NCI-H446 treated with DMSO at 0.1 percent for 48 hours (cell line): ENCODE measurements at places on chromosomes 5 and 9.
A peak's percentile ranks its signal among the peaks of the same experiment; 100 is the strongest.

DNA sequence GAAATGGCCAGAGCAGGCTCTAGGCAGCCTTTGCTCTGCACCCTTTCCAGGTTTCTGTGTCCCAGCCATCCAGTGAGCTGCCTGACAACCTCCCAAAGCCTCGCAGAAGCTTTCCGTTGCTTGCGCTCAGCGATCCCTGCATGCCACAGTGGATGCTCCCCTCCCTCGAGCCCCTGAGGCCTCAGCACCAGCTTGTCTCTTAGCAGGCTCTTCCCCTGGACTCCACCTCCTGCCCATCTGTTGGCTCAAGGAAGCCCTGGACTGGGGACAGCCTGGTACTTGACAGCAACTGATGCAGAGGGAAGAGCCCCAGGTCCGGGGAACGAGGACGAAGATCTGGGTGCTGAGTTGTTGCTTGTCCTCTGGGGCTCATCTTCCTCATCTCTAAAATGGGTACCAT, 23.2 kb downstream of the TSPAN17 start:
- no peak for DNase-seq

DNA sequence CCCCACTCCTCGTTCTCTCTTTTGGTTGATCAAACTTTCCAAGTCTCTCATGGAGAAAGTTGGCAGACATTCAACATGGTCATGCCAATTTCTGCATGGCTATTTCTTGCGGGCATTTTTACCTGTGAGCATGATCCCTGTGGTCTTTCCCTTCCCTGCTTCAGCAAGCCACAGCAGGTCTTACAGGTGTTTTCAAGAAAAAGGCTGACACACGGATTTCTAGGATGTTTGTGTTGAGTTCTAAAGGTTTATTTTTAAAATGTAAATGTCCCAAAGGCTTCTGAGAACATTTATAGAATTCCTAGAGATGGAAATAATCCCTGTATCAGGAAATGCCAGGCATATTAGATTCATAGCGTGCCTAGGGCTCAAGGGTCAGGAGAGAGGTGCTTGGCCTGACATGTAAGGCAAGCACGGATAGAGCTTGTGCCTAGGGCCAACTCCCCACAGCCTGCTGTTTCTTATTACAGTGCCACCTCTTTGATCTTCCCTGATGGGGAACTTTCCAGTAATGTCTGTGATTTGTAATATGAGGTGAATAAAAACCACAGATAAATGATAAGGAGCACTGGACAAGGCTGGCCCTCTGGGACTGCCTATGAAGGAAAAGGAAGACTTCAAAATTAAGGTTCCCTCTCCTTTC, 79.8 kb downstream of the MUSK start:
- DNase-seq: no peak

DNA sequence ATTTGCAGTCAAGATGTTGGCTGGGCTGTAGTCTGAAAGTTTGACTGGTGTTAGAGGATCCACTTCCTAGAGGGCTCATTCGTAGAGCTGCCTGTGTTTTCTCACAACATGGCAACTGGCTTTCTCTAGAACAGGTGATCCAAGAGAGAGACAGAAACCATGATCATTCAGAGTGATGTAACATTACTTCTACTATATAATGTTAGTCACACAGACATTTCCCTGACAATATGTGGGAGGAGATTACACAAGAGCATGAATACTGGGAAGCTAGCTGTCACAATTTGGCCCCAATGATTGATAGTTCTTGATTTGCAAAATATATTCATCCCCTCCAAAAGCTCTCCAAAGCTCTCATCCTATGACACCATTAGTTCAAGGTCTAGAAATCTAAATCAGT, 10.9 kb upstream of the TMEM161B start:
- DNase-seq: no peak

DNA sequence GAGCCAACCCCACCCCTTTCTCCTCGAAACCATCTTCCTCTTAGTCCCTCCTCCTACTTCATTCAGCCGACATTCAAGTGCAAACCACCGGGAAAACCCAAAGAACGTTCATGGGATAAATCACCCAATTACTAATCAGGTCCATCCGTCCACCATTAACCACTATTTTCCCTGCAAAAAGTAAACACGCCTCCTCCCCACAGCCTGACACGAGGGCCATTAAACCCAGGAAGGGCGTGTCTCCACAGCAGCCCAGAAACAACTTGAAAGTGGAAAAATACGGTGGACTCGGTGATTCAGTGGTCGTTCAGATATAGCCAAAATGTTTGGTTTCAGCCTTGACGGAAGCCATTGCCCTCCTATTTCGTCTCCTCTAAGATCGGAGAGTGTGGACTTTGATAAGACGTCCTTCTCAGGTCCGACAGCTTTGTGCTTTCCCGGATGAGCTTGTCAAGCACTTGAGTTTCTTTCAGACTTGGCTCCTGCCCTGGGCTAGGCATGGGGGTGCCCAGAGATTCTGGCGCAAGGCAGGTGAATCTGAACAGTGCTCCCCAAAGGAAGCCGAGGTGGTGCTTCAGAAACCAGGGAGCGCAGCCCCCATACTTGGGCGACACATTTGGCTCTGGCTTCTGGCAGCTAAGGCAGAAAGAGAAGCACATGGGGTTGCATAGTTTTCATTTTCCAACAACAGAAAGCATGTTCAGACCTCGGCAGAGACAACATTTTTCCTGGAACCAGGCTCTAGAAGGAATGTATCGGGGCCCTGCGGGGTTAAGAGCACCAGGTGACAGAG, 56.6 kb downstream of the SMIM23 start:
- DNase-seq: no peak

DNA sequence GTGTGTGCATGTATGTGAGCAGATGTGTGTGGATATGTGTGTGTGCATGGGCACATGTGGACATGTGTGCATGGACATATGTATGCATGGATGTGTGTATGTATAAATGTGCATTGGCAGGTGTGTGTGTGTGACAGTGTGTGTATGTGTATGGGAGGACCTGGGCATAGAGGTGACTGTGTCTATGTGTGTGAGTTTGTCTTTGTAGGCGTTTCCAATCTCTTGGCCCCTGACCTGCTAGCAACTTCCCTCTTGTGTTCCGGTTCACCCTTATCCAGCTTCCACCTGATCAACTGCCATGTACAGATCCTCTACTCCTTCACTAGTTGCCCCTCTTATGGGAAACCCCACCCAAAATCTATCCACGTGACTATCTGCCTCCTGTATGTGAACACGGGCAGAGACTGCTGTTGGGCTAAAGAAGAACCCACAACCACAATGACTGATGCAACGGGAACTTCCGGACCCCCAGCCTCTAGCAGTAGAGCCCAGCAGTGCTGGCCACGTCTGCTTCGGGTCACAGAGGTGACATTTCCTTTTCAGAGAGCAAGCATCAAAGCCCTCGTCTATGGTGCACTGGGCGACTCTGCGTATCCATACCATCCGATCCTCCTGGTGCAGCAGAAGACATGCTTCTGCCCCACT, 24.9 kb upstream of the GADD45G start:
- no peak for DNase-seq

DNA sequence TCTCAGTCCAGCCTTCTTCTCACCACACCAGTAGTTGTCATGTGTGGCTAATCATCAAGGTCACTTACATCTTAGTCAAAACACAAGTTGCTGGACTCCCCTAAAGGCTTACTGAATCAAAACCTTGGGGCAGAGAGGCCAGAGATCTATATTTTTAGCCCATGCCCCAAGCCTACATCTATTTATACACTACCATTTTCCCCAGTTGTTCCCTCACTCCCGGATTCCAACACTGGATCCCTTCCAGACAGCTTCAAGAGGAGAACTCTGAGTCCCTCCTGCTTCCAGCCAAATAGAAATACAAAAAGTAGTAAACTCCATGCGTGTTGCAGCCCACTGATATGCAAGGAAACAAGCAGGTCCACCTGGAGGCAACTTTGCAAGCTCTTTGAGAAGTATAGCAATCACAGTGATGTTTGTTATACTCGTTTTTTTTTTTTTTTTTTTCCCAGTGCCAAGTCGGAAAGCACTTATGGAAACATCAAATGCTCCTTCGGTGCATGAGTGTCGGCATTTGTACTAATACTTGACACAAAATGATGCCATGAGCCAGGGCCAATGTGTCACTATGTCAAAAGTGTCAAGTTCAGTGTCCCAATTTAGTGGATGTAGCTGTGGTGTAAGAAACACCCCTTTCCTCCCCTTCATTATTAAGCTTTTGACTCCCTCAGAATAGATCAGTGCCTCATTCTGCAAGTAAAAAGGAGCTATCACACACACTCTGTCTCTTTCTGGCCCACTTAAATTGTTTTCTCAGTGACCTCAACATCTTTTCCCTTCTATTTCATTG, 594.2 kb upstream of the SGCD start:
- no peak for DNase-seq

DNA sequence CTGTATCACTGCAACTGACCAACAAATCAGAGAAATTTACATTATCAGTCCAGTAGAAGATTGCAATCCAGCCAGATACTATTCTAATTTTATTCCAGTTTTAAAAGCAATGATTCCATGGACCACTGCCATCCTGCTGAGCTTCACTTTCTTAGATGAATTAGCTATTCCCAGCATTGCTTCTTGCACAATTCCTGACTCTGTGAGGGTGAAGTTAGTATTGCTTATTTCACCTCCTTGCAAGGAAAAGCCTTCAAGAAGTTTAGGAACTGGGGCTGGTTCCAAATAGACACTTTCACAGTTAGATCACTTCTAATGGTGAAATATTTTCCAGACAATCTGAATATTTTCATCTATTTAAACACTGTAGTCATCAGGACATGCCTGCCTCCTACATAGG, 338.6 kb upstream of the TNC start:
- DNase-seq: no peak

- peak; percentile 22 for DNase-seq
Measured at GRCh38 chr9:100601216-100601615, 23.3 kb downstream of the CAVIN4 start.
